ENCODE measurements at places on chromosomes 5 and 9. TPM values are rescaled to one million over a fixed set of nuclear protein-coding genes. Genes with fewer than 3 reads are reported as not detected.

GRCh38 chr5:135007305-135007704, 26.7 kb downstream of the PITX1 start:
- DNase-seq = no peak

GRCh38 chr9:77798140-77798539, 150.0 kb upstream of the GNA14 start:
- DNase-seq = no peak

DNA sequence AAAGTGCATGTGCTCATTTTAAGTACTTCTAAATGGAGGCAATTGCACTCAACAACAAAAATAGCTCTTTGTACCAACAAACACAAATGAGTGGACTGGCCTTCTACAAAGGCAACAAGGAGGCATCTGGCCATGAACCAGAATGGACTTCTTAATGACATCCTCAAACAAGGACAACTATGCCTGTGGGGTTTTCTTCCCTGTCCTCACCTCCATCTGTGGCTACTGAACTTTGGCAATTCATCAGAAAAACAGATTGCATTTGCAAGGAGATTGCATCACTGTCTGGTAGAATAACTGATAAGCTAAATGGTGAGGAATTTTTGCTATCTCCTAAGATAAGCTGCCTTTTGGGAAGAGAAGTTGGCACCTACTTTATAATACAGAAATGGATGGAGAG, 447.3 kb upstream of the CCNG1 start:
- no peak for DNase-seq

DNA sequence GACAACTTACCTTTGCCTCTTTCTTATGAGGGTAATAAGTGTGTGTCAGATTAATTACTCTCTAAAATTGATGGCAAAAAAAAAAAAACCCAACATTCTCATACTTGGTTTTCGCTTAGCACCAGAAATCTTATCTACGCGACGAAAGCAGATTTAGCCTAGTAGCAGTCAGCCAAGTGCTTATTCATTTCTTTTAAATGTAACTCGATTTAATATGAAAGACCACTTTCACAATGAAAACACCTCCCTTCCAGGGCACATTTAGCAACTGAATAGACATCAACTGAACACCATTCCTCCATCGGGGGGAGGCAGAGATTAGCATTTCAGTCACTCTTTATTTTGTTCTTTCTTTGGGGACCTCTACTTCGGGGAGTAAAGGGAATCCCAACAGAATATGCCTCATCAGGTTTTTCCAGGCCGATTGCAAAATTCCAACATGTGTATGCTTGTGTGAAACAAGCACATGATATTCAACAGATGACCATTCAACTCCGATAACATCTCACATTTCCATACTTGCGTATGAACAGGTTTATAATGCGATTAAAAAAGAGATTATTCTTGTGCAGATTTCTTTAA, 124.1 kb upstream of the RETREG1 start:
- no peak for DNase-seq

GRCh38 chr9:113962396-113962795, 86.3 kb downstream of the ZNF618 start:
- DNase-seq = no peak

DNA sequence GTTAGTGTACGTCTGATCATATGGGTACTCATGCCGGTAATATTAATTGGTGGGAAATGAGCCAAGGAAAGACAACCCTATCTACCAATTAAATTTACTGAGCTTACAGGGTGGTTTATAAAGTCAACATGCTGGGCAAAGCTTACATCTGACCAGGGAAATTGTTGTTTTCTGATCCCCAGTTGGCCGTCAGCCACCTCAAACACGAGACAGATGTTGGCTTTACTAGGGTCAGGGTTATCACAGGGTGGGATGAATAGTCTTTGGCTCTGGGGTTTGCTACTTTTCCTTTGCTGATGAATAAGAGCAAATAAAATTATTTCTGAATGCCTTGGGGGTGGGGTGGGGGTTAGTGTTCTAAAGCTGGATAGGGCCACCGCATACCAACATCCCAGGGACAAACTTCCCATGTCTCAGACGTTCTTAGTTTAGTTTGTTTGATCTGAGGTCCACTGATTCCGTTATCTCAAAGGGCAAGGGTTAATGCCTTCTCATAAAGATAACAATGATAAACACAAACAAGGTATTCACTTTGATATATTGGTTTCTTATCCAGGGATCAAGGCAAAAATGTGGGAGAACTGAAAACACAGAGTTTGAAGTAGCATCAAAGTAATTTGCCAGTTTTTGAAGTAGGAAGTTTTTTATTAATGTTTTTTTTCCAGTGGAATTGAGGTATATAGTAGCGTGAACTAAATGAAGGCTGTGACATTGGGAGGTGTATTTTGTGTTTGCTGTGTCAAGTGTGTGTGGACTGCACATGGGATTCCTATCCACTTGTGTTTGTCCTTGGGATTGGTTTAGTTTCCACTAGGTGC, 109.1 kb upstream of the RPS23 start:
- DNase-seq = no peak

DNA sequence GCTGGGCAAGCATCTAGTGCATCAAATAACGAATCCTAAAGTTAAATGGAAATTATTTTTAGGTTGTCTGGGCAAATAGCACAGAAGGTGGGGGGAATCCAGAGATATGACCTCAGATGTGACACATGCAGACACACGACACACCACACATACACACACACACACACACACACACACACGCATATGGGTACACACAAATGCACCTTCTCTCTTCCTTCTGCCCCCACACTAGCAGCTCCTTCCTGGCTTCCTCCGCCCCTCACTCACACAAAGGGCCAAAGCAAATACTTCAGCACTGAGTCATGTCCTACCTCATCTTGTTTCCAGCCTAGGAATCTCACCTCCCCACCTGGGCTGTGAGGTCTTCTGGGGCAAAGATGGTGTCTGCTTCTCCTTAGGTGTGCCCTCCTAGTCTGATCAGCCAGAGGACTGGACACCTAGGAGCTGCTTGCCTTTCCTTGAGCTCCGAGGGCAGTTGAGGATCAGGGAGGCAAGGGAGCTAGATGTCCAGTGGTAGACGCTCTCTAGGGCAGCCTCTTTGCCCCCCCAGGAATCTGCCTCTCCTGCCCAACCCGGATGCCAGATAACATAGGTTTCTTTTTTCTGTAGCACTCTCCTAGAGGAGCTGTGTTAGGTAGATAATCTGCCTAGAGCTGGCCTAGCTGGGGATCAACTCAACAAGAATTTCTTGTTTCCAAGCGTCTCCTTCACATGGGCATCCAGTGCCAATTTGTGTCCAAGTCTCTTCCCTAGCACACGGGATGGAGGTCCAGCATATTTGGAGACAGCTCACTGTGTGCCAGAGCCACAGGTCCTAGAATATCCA, 14.3 kb upstream of the JADE2 start:
- no peak for DNase-seq

- no peak for DNase-seq
These were observed 359.0 kb downstream of the OSTF1 start for GRCh38 chr9:75447281-75447680.

- DNase-seq = peak; percentile 56
These were observed 38.6 kb upstream of the CEMIP2 start for GRCh38 chr9:71806901-71807307.

- DNase-seq = no peak
These were observed 97.8 kb downstream of the ZSWIM6 start for GRCh38 chr5:61429906-61430305.

Gene OGN
- total RNA-seq = not detected

Gene ISOC1
- total RNA-seq = 14.3 TPM

All from glomerular endothelial cell (primary cell).